Posterior cingulate gyrus (tissue), 11 donors: ENCODE measurements at places on chromosomes 16 and 17.
A peak's percentile ranks its signal among the peaks of the same experiment; 100 is the strongest.

DNA sequence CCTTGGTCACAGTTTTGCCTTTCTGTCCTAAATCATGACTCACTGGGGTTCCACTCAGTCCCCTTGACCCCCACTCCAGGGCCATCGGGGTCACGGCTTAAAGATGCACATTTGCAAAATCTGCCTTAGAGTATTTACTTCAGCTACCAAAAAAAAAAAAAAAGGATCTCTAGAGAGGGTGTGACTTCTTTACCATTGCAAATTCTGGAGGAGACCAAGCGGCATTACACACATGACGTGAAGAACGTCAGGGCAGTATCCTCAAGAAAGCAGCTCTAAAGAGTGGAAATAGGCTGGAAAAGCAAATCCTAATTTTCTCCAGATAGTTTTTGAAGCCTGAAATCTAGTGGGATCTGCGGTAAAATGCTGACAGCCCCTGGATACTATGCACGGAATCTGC, 25.6 kb downstream of the SLC6A4 start:
- no peak for DNase-seq

DNA sequence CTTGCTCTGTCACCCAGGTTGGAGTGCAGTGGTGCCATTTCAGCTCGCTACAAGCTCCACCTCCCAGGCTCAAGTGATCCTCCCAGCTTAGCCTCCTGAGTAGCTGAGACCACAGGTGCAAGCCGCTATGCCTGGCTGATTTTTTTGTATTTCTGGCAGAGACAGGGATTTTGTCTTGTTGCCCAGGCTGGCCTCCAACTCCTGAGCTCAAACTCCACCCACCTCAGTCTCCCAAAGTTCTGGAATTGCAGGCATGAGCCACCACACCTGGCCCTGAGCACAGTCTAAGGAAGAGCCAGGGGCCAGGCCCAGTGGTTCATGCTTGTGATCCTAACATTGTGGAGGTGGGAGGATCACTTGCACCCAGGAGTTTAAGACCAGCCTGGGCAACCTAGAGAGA, 21.8 kb upstream of the BCO1 start:
- DNase-seq: no peak

DNA sequence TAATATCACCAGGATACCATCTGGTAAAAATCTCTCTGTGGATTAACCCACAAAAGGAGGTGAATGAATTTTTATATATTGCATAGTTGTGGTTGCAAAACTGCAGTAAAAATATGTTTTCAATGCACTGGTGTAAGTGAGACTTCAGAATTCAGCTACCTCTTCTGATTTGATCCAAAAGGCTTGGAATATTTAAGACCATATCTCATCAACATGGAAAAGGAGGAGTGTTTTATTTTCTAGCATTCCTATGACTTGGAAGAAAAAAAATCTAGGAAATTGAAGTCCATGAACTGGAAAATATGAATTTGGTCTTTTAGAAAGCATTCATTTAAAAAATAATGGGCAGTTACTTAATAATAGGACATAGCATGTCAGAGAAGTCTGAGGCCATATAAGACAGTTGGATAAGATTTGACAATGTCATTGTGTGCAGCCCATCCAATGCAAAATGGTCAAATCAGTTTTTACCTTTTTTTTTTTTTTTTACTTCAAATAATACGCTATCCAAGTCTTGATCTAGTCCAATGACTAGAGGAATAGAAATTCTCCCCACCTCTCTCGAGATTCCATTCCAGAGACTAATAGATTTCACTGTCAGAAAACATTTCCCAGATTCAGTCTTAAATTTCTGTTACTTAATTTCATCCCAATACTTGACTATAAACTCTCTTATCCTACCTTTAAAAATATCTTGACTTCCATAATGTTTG, 364.9 kb upstream of the PMFBP1 start:
- DNase-seq: no peak

DNA sequence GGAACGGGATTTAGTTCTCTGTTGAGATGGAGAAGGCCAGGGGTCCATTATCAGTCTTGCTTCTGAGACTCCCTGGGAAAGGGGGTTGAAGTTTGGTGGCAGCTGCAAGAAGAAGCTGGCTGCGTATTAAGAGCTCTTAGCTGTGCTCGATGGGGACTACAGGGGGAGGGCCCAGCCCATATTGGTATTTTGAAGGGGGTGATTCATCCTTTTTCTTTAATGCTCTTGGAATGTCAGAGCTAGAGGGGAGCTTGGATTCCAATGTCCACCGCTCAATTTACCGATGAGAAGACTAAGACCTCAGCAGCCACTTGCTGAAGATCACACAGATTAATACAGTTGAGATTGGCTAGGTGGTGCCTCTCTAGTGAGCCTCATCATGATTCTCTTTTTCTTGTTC, 5.0 kb downstream of the NOG start:
- no peak for DNase-seq

- no peak for DNase-seq
These were observed 139.4 kb upstream of the RPH3AL start for GRCh38 chr17:492022-492413.

- no peak for DNase-seq
These were observed 1231.8 kb downstream of the CDH11 start for GRCh38 chr16:63890081-63890480.

DNA sequence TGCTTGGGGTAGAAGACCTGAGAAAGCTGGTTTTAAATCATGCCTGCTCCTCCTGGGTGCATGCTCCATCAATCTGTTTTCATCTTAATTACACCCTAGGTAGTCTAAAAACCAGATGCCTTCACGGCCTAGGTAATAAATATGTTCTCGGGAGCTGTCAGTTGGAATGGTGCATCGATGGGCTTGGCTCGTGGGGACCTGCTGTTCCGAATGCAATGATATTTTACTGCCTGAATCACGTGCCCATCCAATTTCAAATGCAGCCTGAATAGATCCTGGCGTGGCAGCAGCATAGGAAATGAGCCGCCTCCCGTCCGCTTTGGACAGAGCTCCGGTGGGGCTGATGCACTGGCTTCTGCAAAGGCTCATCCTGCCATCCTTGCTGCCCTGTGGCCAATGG, 18.8 kb upstream of the FAAP100 start:
- peak; percentile 37 for DNase-seq

DNA sequence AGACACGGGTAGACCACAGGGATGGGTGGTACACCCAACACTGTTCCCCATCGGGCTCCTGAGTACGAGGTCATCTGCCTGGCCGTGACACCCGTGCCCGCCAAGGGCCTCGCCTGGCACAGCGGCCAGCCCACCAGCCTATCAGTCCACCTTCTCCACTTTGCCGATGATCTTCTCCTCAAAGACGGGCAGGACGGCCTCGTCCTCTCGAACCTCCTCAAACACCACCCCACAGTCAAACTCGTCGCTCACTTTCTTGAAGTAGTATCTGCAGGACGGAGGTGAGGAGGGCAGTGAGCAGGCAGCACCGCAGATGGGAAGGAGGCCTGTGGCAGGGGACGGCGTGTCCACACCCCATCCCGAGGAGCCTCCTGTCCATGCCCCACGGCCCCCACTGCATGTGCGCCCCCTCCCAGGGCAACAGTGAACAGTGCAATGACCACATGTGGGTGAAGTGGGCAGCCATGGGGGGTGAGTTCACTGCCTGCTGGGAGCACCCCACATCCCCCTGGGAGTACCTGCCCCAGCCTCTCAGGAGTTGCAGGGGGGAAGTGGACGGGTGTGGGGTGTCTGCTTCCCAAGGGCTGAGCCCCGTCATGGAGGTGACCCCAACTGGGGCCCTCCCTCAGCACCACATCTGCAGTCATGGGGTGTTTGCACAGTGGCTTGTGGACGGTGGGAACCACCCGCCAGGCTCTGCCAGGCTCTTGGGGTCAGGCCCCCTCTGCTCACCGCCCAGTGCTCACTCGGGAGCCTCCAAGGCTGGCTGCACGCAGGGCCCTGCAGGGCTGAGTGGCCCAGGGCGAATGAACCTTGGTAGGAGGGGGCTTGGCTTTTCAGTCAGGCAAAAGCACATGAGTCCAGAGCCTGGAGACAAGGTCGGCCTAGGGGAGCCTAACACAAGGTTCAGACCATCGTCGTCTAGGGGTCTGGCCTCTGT, 5.3 kb downstream of the PDIA2 start:
- DNase-seq: no peak

DNA sequence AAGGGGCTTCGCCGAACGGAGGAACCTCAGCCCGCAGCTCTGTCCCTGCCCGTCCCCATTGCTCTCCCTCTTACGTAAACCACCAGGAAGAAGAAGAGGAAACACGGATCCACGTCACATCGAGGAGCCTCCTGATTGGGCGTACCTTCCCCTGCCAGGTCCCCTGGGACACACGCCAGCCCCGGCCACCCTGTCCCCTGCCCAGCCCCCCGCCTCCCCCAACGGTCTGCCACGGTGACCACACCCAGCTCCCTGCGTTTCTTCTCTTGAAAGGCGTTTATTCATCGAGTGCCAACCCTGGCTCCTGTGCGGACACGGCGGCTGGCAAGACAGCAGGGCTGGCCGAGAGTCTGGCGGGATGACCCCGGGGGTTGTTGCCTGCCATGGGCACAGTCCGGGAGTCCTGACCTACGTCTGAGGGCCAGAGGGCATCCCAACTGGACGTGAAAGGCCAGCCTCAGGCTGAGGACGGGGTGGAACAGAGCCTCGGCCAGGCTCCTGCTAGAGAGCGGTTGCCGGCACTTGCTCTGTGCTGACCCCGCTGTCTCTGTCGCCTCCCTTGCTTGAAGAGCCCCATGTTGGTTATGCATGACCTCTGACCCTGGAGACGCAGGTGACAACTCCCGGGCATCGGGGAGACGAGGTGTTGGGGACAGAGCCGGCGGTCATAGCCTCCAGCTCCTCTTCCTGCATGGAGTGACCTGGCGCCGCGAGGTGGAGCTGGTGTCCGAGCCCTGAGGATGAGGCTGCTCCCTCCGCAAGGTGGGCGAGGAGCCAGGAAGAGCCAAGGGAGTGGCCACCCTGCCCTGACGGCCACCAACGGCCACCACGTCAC, 40.5 kb upstream of the ACSF3 start:
- DNase-seq: peak; percentile 64

DNA sequence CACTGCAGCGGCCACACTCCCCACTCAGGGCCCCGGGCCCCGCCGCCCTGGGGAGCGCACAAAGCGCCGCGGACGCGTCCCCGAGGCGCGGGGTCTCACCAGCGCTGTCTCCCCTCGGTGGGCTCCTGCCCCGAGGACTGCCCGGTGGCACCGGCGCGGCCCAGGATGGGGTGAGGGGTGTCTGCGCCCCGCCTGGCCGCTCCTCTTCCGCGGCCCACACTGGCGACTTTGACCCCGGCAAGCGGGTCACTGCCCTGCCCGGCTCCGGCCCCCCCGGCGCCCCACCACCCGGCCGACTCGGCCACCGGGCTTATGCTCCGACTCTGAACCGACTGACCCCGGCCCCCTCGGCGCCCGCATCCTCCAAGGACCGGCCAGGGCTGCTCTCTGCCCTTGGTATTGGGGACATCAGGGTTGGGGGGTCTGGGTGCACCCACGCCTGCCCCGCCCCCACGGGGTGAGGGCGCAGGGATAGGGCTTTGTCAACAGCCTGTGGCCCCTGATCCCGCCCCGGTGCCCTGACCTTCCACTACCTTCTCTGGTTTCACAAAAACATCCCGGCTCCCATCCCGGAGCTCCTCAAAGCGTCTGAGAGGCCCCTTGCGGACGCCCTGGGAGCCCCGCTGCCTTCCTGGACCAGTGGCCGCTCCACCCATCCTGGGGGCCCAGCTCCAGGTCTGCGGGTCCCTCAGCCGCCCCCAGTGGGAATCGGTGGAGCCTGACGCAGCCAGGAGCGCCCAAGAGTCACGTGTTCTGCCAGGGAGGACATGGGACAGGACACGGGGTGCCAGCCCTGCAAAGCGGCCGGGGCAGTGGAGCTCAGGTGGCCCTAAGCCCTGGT, 829 bp downstream of the GCGR start:
- DNase-seq: no peak

GRCh38 chr17:67517325-67517724, 140.2 kb downstream of the PITPNC1 start:
- DNase-seq: no peak

DNA sequence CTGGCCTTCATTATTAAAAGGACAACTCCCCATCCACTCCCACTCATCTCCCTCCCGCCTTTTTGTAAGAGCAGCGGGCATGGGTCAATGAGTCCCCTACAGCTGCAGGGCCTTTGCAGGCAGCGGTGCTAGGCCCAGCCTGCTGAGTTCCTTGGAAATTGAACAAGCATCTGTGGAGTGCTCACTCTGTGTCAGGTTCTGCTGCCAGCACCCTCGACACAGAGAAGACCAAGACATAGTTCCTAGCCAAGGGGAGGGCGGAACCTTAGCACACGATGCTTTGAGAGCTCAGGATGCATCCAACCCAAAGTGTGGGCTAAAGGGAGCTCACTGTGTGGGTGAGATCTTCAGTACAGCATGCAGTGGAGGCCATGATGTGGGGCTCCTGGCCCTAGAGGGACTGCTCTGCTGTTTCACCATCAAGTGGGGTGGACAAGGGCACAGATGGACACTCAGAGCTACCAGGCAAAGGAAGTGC, 27.6 kb downstream of the RMI2 start:
- DNase-seq: no peak

GRCh38 chr17:82006468-82007227, 16.0 kb downstream of the CENPX start:
- no peak for DNase-seq

DNA sequence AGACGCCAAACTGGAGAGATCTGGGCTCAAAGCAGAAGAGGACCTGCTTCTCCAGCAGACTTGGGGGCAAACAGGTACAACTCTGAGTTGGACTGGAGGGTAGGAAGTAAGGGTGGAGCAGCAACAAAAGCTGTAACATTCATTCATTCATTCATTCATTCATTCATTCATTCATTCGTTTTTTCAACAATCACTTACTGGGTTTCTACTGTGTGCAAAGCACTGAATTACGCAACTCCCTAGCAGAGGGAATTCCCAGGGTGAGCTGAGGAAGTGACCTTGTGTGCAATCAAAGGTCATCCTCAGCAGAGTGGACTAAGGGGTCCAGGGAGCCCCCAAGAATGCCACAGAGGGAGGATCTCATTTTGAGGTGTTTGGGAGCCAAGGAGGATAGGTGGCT, 231.1 kb upstream of the SDK2 start:
- DNase-seq: no peak

- DNase-seq: no peak
These were observed 144.1 kb downstream of the PITPNC1 start for GRCh38 chr17:67520916-67521774.

DNA sequence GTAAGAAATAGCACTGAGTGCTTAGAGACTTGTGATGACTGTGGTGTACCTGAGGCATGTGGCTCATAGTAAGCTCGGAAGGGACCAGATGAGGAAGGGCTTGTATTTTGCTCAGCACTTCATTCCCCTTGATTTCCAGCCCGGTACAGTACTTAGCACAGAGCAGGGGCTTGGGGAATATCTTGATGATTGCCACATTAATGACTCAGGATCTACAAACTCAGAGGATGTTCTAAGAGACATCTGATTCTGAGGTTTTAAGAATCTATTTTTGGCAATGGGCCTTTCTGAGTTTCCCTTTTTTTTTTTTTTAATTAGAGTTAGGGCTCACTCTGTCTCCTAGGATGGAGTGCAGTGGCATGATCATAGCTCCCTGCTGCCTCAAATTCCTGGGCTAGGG, 9.1 kb downstream of the ASPHD1 start:
- DNase-seq: no peak

- DNase-seq: no peak
These were observed 19.8 kb downstream of the MPG start for GRCh38 chr16:97822-98221.
